CD14-positive monocyte (primary cell): ENCODE measurements at places on chromosomes 1 and 21. TPM values are rescaled to one million over a fixed set of nuclear protein-coding genes. Genes with fewer than 3 reads are reported as not detected.

- no peak for DNase-seq
- no peak overlapping the region for H3K4me3 ChIP-seq
- H3K36me3 ChIP-seq, result no peaks in the 10 kb centered on the region
- no peaks in the 10 kb centered on the region for H3K27me3 ChIP-seq
- H3K4me1 ChIP-seq, result no peaks in the 10 kb centered on the region
- H3K27ac ChIP-seq, result no peak overlapping the region
Observed at GRCh38 chr21:46130831-46131587, 24.4 kb downstream of the FTCD start.

S100A1 gene
- not detected for polyA plus RNA-seq

GRCh38 chr1:221161571-221162041, 282.4 kb downstream of the HLX start:
- H3K27me3 ChIP-seq, result peaks cover 6% of the 10 kb centered on the region
- H3K4me3 ChIP-seq, result no peak overlapping the region
- peaks cover 77% of the 10 kb centered on the region for H3K4me1 ChIP-seq
- peak; percentile 42 for DNase-seq
- no peak overlapping the region for H3K27ac ChIP-seq
- no peaks in the 10 kb centered on the region for H3K36me3 ChIP-seq

LEFTY1 gene
- not detected for polyA plus RNA-seq

- H3K4me3 ChIP-seq, result no peak overlapping the region
- H3K27me3 ChIP-seq, result peaks cover 16% of the 10 kb centered on the region
- DNase-seq, result no peak
Observed at GRCh38 chr1:109438798-109439297, 12.6 kb upstream of the PSMA5 start.

DNA sequence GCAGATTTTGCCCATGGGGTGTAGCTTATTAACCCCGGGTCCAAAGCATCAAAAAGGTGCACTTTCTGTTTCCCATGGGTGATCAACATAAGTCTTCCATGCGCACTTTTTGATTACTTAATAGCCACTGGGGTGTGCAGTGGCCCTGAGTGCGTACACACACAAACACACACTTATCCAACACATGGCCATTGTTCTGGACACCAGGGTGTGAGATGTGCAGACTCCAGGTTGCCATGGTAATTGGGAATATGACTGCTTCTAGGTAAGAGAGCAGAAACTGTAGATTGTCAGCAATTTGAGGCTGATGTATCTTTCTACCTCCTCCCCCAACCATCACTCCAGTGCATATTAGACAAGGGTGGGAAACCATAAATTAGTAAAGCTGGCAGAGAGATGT, 68.8 kb downstream of the MAB21L3 start:
- H3K36me3 ChIP-seq, result no peaks in the 10 kb centered on the region
- peaks cover 2% of the 10 kb centered on the region for H3K27me3 ChIP-seq
- no peak overlapping the region for H3K27ac ChIP-seq
- no peak overlapping the region for H3K4me3 ChIP-seq
- DNase-seq, result no peak

UBAP2L gene
- polyA plus RNA-seq, result 114 and 200 TPM in 2 replicates

GRCh38 chr1:116326486-116326885, 46.6 kb upstream of the ATP1A1 start:
- DNase-seq, result no peak
- no peaks in the 10 kb centered on the region for H3K36me3 ChIP-seq
- no peaks in the 10 kb centered on the region for H3K27me3 ChIP-seq
- H3K4me1 ChIP-seq, result no peaks in the 10 kb centered on the region
- no peak overlapping the region for H3K27ac ChIP-seq

DNA sequence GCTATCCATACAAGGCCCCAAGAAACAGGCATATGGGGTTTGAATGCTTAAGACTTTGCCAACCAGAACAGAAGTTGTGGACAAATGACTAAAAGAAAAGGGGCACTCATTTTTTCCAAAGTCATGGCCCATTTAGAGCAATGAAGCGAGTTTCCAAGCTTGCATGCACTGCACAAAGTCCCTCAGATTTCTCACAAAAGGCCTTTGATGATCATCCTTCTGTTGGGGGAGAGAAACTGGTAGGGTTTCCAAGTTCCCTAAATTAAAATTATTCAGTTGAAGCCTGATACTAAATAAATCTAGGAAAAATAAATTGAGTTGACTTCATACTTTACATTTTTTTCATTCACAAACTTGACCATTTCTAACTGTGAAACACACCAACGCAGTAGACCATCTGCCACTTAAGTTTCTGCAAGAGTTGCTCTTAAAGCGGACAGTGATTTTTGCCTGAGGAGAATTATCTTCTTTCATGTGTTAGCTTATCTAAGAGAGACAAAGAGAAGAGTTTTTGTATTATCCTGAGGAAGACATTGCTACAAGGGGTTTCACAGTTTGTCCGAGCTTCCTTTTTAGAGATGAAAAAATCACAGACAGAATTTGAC, 139.2 kb downstream of the SEC16B start:
- no peak overlapping the region for H3K4me3 ChIP-seq
- no peak for DNase-seq

- H3K27ac ChIP-seq, result no peak overlapping the region
- H3K36me3 ChIP-seq, result no peaks in the 10 kb centered on the region
- no peak overlapping the region for H3K4me3 ChIP-seq
- no peaks in the 10 kb centered on the region for H3K4me1 ChIP-seq
- no peak for DNase-seq
Observed at GRCh38 chr1:224863486-224863885, 66.0 kb upstream of the DNAH14 start.

DNA sequence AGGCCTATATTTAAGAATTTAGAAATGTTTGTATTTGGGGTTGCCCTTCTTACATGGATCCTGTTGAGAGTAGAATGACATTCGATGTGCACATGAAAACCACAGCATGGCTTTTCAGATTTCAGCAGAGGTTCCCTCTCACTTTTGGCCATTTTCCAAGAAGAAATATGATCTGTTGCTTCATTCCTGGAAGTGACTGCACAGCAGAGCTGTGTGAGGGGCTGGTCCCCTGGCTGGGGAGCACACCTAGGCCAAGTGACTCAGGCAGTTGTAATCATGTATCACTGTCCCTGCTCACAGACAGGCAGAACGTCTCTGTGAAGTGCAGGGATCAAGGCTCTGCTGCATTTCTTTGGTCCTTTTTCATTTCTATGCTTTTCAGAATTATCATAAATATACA, 32.3 kb downstream of the AGT start:
- no peak for DNase-seq
- no peaks in the 10 kb centered on the region for H3K4me1 ChIP-seq
- H3K36me3 ChIP-seq, result peaks cover 96% of the 10 kb centered on the region

- DNase-seq, result no peak
- H3K27ac ChIP-seq, result no peak overlapping the region
- H3K4me3 ChIP-seq, result no peak overlapping the region
- no peaks in the 10 kb centered on the region for H3K36me3 ChIP-seq
- no peaks in the 10 kb centered on the region for H3K4me1 ChIP-seq
- no peaks in the 10 kb centered on the region for H3K27me3 ChIP-seq
Observed at GRCh38 chr1:230788561-230789275, 41.5 kb downstream of the CAPN9 start.

- no peaks in the 10 kb centered on the region for H3K36me3 ChIP-seq
- H3K4me3 ChIP-seq, result no peak overlapping the region
- H3K27me3 ChIP-seq, result no peaks in the 10 kb centered on the region
- peaks cover 11% of the 10 kb centered on the region for H3K4me1 ChIP-seq
Observed at GRCh38 chr1:24294716-24295371, 24.3 kb upstream of the GRHL3 start.

DNA sequence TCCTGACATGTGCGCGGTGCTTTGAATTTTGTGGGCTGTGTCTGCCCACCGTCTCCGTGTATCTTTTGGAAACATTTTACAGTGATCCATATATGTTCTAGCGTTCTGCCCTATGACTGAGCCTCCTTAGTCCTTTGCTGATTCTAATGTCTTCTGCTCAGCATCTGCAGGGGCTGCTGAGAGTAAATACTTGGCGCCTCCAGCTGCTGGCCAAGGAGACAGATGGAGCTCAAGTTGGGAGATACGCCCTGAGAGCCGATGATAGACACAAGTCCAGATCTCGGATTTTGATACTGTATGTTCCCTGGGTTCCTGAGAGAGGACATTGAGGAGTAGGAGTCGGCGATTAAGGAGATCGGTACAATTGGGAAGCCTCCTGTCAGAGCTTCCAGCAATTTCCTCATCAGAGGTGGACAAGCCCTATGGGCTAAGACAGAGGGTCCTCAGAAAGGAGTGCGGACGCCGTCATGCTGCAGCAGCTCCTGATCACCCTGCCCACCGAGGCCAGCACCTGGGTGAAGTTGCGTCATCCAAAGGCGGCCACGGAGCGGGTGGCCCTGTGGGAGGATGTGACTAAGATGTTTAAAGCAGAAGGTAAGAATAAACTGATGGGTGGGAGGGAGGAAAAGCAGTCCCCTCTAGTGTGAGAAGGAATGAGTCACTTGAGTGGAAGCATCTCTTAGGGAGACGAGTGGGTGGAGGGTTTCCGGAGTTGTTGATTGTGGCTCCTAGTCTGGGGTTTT, 390 bp downstream of the ZFP69B start:
- peak overlapping the region; percentile 59 for H3K4me3 ChIP-seq
- H3K36me3 ChIP-seq, result peaks cover 11% of the 10 kb centered on the region
- peaks cover 15% of the 10 kb centered on the region for H3K4me1 ChIP-seq

OVAAL gene
- not detected for polyA plus RNA-seq

GRCh38 chr1:28775121-28775942, 36.6 kb upstream of the OPRD1 start:
- peak; percentile 67 for DNase-seq
- peaks cover 30% of the 10 kb centered on the region for H3K4me1 ChIP-seq
- peak overlapping the region; percentile 36 for H3K4me3 ChIP-seq
- no peaks in the 10 kb centered on the region for H3K27me3 ChIP-seq
- H3K36me3 ChIP-seq, result peaks cover 10% of the 10 kb centered on the region
- H3K27ac ChIP-seq, result peak overlapping the region; percentile 70
